Brain (organoid and tissue), 16 donors: ENCODE measurements at places on chromosomes 6 and 20. TPM values are rescaled to one million over a fixed set of nuclear protein-coding genes. Genes with fewer than 3 reads are reported as not detected.

DNA sequence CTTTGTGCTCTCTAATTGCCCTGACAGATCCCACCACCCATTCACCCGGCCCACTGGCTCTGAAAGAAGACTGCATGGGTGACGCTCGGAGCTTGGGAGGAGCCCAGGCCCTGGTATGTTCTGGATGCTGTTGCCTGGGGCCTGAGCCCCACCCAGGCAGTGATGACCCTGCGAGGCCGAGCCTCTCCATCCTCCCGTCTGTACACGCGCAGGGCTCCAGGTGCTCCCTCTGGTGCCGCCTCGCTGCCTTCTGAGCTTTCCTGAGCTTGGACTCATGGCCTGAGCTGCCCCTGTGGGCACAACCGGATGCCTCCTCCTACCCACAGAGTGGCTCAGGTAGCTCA is 61.2 kb downstream of the STK35 start:
- DNase-seq: no peak

- DNase-seq: no peak
Measured at GRCh38 chr20:20780127-20780824, 67.8 kb upstream of the RALGAPA2 start.

GRCh38 chr20:41064377-41064776 is 35.8 kb downstream of the TOP1 start:
- DNase-seq: no peak

- DNase-seq: no peak
Measured at GRCh38 chr6:38103921-38104320, 284.4 kb downstream of the ZFAND3 start.

- no peak for DNase-seq
Measured at GRCh38 chr20:57450931-57451330, 59.7 kb downstream of the RBM38 start.

- DNase-seq: no peak
Measured at GRCh38 chr6:38079107-38079506, 259.6 kb downstream of the ZFAND3 start.

Gene FAM83C
- polyA plus RNA-seq: not detected

Gene CRYBG1
- polyA plus RNA-seq: 0.31 TPM
